ENCODE measurements at places on chromosomes 2 and 18.

- ATAC-seq: peak; percentile 95
These were observed 384.5 kb downstream of the MTX2 start for GRCh38 chr2:176653479-176654443.

DNA sequence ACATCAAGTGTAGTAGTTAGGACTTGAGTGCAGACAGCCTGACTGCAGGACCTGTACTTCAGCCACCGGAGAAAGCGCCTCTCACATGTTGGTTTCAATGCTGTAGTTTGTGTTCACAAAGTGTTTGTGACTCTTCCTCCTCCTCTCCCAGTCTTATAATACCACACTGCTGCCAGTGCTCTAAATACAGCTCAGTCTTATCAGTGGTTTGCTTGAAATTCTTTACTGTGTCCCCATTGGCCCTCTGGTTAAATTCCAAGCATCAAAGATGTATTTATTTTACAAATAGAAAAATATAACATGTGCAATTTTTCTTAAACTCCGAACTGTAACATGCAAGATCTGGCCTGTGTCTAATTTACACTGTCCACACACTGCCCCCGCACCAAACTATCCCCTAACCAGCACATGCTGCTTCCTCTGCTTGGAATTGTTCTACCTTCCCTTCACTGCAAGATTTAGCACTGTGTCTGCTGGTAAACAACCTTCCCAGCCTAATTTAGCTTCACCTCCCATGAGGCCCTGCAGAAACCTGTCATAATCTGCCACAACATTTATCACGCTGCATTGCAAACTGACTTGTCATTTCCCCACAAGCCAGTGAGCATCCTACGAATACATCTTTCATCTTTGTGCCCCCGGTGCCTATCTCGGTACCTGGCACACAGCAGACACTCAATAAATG lies 77.1 kb downstream of the SUMO1 start:
- peak; percentile 63 for ATAC-seq

- ATAC-seq: no peak
These were observed 38.9 kb downstream of the RHOB start for GRCh38 chr2:20485612-20486388.

DNA sequence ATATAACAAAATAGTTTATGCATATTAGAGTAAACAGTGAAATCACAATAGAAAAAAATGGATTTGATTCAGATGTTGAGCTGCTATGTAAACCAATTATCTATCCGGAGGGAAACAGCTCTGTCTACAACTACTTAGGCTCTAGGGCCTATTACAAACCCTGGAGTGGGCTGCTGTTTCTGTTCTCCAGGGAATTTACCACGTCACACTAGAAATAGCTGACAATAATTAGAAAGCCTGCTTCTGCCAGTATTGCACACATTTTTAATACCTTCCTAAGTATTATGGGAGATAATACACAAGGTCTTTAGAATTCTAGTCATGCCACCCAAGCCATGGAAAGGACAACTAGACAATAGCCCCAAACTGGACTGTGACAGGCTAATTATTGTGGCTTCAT lies 411.1 kb downstream of the FIGN start:
- ATAC-seq: no peak

DNA sequence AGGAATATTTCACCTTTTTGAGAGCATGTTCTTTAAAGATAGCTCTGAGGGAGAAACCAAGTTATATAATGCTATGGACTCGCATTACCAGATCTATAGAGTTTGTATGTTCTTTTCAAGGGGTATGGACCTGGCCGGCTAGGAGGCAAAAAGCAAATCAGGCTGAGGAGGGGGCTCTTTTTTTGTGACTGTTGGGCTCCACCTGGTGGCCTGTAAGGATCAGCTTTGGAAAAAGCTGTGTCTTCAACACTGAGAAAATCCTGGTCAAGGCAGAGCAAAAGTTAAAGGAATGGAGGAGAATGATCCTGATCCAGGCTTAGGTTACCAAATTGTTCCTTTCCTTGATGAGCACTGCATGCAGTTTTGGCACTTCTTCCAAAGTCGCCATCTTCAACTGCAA lies 180.5 kb downstream of the DIS3L2 start:
- peak; percentile 80 for ATAC-seq

DNA sequence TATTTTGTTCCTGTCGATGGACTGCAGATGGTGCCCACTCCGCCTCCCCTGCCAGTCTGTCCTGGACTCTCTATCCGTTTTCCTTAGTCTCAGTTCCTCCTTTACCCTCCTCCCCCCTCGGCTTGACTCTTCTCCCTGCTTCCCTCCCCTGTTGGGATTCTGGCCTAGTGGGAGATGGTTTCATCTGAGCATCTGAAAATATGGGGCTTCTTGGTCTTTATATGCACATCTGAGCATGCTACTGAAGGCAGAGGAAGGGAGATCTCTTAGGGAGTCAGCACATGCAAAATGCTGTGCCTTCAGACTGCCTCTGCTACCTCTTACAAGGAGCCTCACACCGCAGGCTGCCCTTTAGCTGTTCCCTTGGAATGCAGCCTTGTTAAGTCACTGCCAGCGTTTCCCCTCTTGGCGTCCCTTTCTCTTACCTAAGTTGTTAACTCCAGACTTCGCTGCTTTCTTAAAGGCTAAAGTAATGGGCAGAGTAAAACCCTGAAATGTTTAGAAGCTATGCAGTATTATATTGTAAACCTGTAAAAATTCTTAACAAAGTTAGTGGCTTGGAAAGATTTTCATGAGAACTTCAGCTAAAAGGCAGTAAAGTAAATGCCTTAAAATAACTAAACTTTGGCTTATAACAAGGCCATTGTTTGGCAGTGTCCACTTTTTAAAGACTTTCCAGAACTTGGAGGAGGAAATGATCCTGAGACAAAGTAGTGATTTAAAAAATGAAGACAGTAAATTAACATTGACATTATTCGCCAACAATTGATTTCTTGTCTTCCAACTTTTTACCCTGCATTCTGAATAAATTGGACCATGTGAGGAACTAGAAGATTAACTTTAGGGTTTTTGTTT lies 49.8 kb downstream of the LDLRAD4 start:
- peak; percentile 61 for ATAC-seq
